T1000 (cell line): ENCODE measurements at places on chromosomes 7 and 10.

DNA sequence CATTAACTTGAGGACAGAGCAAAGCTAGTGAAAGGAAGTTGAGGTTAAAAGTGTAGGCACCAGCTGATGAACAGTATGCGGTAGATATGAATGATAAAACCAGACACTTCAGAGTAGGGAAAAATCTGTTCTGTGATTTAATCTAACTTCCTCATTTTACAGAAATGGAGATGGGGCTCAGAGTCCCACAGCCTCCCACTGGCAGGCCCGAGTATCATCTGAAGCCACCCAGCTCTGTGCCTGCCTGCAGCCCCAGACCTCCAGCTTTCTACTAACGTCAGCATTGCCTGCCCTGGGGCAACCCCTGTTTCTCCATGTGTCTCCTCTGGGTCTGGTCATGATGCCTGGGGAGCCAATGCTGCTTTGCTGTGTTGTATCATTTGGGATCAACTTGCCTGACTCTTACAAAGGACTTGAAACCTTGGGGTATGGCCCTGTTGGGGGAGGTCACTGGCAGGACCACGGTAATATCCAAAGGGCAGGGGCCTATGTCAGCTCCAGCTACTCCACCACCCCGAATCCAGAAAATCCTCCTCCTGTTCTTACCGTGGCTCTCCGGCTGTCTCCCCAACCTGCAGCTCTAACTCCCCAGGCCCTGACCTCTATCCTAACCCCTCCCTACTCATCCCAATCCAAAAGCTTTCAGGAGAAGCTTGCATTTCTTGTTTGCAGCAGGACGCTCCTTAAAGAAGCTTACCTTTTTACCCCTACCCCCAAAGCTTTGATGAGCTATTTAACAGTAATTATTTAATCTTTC is 56.2 kb upstream of the NPY start:
- DNase-seq = no peak

DNA sequence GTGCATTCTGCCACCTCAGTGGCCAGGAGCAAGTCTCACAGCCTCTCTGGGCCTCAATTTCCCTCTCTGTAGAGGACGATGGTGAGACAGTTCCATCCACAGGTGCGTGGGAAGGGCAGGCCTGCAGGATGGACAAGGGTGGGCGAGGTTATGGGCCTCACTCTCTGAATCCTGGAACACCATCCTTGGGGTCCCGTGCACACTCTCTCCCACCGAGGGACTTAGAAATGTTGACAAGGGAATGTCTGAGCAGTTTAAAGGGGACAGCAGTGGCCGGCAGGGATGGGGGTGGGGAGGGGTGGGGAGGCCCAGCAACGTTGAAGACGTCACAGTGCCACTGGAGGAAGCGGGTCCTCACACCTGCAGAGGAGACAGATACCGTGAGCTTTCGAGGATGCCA is 111.5 kb downstream of the FOXL3 start:
- DNase-seq = no peak

- DNase-seq = no peak
Measured at GRCh38 chr7:100467638-100468373, 3.7 kb upstream of the SPACDR start.

DNA sequence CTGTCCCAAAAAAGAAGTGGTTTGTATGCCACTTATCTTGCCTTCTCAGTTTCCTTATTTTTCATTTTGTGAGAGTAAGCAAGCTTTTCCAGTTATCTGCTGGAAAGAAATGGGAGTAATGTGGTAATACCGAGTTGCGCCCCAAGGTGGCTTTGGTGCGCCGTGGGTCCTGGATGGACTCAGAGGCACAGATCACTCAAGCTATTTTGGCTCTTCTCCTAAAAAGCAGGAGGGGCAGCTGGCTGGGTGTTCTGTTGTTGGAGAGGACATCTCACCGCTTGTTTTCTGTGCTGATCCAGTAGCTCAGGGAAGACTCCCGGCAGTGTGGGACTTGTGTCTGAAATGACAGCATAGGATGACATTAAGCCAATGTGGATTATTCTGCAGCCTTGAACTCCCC is 16.4 kb downstream of the PRKRIP1 start:
- no peak for DNase-seq

DNA sequence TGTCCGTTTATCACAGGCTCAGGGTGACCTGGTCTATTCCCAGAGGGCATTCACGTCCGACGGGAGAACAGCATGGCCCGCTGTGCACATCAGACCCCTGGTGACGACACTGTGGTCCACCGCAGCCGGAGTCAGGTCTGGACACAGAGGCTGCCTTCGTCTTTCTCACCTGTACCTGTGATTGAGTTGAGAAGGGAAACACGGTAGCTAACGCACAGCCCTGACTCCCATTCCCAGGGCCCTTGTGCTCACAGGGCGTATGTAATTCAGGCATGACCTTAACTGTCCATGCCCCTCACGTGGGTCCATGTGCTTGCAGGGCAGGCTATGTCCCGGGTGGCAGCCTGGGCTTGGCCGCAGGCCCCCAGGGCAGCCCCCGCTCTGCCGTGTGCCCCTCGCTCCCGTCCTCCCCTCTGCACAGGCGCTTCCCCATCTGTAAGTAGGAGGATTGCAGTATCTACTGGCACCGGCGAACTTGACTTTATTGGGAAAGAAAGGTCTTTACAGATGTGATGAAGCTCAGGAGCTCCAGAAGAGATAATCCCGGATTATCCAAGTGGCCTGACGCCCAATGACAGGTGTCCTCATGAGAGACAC is 221.3 kb upstream of the TCERG1L start:
- DNase-seq = no peak

- DNase-seq = no peak
Measured at GRCh38 chr10:75038335-75038734, 73.1 kb upstream of the SAMD8 start.

DNA sequence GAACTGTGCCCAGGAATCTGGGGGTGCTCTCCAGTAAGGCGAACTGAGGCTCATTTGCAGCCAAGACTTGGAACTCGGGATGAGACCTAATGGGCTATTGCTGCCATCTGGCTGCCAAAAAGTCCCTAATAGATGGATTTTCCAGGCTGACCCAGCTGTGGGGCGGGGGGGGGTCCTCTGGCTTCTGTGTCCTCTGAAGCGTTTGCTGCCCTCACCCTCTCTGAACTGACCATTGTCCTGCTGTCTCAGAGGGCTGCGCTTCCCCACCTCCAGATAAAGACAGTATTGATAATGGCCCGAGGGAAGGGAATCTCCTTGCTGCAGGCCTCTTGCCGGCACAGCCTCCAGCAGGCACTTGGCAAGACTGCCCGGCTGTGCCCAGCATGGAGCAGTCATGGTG is 46.6 kb downstream of the CLEC2L start:
- no peak for DNase-seq

DNA sequence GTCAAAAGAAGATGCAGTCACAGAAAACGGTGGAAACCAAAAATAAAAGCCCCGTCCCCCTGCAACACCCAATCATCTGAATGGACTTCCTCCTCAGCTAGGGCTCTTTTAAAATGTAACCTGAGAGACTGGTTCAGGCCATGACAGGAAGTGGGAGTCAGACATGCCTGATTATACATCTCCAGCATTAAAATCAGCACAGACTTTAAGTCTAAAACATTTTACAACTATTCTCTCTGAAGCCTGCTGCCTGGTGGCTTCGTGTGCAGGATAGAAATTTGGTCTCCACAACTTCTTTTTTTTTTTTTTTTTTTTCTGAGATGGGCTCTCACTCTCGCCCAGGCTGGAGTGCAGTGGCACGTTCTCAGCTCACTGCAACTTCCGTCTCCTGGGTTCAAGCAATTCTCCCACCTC is 30.3 kb downstream of the HACD1 start:
- no peak for DNase-seq

DNA sequence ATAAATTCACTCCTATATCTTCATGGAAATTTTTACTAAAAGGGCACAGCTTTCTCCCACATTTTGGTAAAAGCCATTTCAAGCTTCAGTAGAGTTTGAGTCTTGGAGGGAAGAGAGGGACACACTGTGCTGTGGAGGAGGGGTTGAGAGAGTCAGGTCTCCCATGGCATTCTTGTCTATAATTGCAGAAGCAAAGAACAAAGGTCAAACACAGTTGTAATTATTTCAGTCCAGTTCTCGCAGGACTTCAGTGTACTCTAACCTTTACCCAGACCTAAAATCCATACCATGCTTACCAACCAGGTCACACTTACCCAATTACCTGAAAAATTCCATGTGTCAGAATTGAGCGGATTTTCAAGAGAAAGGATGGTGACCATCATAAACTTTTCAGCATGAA is 298.4 kb downstream of the XPNPEP1 start:
- no peak for DNase-seq

DNA sequence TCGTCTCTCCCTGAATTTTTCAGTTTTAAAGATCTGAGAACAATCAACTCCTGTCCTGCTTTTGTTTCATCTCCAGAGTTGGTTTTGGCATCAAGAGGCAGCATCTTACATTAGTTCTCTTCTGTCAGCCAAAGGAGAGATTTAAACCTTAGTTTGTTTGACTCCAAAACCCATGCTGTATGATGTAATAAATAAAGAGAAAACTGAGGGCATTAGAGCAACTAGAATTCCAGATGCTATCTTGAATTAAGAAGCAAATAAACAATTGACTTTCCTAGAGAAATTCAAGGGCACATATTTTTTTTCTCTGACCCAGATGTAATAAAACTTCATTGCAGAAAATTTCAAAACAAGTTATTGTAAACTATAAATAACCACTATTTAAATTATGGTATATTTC is 54.4 kb downstream of the INHBA start:
- DNase-seq = no peak

GRCh38 chr7:95631527-95631926 is 35.2 kb upstream of the PDK4 start:
- DNase-seq = no peak

DNA sequence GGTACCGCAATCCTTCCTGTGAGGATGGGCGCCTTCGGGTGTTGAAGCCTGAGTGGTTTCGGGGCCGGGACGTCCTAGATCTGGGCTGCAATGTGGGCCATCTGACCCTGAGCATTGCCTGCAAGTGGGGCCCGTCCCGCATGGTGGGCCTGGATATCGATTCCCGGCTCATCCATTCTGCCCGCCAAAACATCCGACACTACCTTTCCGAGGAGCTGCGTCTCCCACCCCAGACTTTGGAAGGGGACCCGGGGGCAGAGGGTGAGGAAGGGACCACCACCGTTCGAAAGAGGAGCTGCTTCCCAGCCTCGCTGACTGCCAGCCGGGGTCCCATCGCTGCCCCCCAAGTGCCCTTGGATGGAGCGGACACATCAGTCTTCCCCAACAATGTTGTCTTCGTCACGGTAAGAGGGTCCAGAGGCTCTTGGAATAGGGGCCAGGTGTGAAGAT is 1.7 kb downstream of the MEPCE start:
- DNase-seq = no peak

- no peak for DNase-seq
Measured at GRCh38 chr7:158452331-158452730, 135.3 kb downstream of the PTPRN2 start.

DNA sequence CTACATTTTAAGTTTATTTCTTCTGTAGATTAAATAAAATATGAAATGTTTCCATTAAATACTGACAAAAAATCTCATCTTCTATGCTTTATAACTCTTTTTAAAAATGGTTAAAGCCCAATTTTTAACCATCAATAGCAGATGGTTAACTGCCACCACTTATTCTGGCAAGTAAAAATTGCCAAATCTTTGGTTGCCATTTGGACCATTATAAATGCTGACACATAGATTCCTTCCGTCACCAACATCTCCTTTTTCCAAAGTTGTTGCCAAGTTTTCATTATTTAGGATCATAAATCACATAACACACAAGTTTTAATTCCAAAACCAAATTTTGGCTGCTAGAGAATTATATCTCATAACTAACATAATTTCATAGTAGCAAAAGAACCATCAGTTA is 1614.3 kb downstream of the REEP3 start:
- DNase-seq = no peak

DNA sequence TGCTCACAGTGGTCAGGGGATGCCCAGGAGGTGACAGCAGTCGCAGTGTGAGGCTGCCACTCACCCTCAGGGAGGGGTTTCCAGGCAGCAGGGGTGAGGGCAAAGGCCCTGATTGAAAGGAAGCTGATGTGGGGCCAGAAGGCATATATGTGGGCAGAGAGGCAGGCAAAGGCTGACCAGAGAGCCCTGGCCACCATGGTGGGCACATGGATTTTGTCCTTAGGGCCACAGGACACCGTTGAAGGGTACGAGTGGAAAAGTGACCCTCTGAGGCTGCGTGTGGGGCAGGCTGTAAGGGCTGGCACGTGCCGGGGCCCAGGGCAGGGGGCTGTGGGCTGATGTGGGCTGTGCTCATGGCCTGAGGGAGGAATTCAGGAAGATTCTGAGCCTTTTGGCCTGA is 57.5 kb upstream of the ZNF32 start:
- DNase-seq = no peak
